Activated naive CD8-positive, alpha-beta T cell treated with anti-CD3 and anti-CD28 coated beads, Interleukin-2, amount 10 ng/mL, durations not matched to agents 7 days and 5 days (primary cell): ENCODE measurements at places on chromosomes 3 and 15.
A peak's percentile ranks its signal among the peaks of the same experiment; 100 is the strongest.

GRCh38 chr3:136898549-136898948 lies 36.5 kb downstream of the NCK1 start:
- H3K4me3 ChIP-seq = no peak overlapping the region
- no peak overlapping the region for H3K27ac ChIP-seq
- peaks cover 30% of the 10 kb centered on the region for H3K4me1 ChIP-seq
- H3K27me3 ChIP-seq = no peaks in the 10 kb centered on the region
- H3K36me3 ChIP-seq = peaks cover 53% of the 10 kb centered on the region

GRCh38 chr3:195182470-195182795 lies 88.5 kb downstream of the XXYLT1 start:
- H3K4me1 ChIP-seq = peaks cover 22% of the 10 kb centered on the region
- H3K4me3 ChIP-seq = no peak overlapping the region
- H3K27ac ChIP-seq = no peak overlapping the region
- no peak for DNase-seq
- peaks cover 2% of the 10 kb centered on the region for H3K36me3 ChIP-seq
- H3K27me3 ChIP-seq = no peaks in the 10 kb centered on the region

DNA sequence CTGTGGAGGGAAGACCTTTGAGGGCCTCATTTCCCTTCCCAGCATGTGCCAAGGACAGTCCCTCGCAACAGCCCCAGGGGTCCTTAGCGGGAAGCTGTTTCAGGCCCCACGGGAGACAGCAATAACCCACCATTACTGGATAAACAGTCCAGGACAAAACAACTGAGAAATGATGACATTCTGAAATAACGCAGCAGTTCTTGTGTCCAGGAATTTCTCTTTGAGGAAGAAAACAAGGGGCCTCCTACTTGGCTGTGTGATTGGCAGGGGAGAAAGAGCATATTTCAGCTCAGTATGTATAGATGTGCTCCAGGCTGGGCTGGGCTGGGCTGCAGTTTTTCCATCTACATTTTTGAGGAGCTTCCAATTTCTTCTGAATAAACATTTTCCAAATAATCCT lies 82.2 kb upstream of the THBS1 start:
- H3K27me3 ChIP-seq = peaks cover 9% of the 10 kb centered on the region
- H3K4me3 ChIP-seq = no peak overlapping the region
- H3K36me3 ChIP-seq = no peaks in the 10 kb centered on the region

- peak; percentile 62 for DNase-seq
- no peaks in the 10 kb centered on the region for H3K36me3 ChIP-seq
- peaks cover 10% of the 10 kb centered on the region for H3K4me1 ChIP-seq
- peak overlapping the region; percentile 86 for H3K4me3 ChIP-seq
Measured at GRCh38 chr3:196207159-196207832, 3.9 kb downstream of the ZDHHC19 start.

DNA sequence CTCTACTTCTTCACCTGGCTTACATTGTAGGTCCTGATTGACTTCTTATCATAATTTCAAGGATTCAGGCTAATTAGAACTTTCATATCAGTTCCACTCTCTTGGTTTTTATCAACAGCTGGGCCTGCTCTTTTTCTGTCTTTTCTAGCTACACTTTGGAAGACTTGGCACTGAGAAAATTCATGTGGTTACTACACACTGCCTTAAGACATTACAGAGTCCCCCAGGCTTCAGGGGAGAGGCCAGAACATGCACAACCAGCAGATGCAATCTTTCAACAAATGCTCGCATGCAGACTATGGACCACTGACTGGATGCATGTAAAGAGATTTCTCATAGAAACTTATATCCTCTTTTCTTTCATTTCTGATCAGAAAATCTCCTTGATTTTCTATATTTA lies 423.5 kb downstream of the TUSC7 start:
- no peaks in the 10 kb centered on the region for H3K4me1 ChIP-seq
- no peaks in the 10 kb centered on the region for H3K27me3 ChIP-seq
- no peak for DNase-seq
- H3K4me3 ChIP-seq = no peak overlapping the region
- no peak overlapping the region for H3K27ac ChIP-seq
